ENCODE measurements at places on chromosomes 3 and 15.

DNA sequence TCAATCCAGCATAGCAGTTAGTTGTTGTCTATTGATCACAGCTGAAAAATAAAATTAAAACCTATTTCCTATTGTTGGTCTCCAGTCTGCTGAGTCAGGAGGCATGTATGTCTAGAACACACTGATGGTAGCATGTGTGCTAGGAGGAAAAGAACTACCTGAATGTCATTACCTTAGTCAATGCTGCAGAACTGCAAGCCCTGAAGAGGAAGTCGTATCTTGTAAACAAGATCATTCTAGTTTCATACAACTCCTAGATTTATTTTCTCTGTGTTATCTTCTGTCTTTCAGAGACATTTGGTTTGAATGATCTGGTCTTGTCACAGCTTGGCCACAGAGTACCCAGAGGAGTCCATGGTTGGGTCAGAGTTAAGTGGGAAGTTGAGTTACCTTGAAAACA, 110.0 kb upstream of the MRPL3 start:
- DNase-seq: no peak

GRCh38 chr3:132288357-132288756, 28.9 kb upstream of the ACP3 start:
- DNase-seq: no peak

DNA sequence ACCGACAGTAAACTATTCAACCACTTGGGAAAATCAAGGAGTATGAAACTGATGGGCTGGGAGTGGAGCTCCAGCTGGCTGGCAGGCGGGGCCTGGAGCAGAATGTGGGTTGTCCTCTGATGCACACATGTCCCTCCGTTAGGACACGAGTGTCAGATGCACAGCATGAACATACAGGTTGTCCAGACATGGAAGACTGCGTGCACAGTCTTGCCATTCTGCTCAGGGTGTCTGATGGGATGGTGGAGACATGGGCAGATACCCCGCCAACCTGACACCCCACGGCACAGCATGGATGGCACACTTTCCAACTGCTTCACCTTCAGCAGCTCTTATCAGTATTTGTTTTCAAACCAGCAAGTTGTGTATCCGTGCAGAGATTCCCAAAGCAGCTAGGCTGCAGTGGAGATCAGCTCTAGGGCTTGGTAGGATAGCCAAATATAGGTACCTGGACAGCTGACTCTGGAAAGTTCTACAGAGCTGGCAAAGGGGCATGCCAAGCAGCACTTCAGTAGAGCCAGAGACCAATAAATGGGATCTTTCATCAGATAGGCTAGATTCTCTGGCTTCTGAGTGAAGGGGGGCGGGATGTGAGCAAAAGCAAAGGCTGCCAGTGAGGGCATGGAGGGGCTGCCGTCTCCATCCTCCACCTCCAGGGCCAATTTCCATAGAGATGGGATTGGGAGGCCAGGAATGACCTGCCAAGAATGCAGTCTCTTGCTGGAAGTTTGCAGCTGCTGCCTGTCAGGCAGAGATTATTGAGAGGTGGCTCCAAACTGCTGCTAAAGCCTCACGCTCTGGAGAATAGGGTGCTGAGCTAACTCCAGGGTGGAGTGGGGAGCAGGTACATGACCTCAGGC, 47.2 kb upstream of the KY start:
- DNase-seq: no peak

DNA sequence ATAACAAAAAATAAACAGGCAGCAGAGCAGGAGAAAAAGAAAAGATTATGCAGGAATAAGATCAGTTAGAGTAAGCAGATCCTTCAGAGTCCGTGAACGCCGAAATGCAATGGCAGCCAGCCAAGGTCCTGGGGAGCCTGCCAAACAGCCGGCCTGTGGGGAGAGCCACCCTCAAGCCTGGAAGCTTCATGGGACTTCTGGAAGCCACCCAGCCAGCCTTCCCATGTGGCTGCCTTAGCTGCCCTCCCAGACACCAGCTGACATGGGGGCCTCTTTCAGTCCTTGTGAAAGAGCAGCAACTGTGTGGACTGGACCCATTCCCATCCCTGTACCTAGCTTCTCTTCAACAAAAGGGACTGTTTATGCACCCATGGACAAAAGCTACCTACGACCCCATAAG, 64.9 kb upstream of the RAD18 start:
- DNase-seq: no peak

GRCh38 chr15:69653846-69654245, 201.2 kb downstream of the RPLP1 start:
- no peak for DNase-seq

- no peak for DNase-seq
Observed at GRCh38 chr3:157475921-157476414, 27.2 kb downstream of the VEPH1 start.

- DNase-seq: no peak
Observed at GRCh38 chr3:146814601-146815315, 209.6 kb upstream of the PLSCR5 start.

DNA sequence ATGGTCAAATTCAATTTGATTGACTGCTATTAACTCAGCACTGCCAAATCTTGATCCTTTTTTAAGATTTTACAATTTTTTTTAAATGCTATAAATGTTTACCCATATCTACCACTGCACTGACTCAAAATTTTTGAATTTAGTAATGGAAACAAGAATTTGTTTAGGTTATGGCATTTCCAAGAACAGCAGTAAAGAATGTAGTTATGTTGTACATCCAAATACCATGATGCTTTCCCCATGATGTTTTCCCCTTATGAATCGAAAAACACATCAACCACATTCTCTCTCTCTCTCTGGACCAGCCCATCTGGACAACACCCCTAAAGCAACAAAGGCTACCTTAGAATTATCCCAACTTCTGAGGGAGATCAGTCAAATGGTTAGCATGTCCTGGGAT, 14.2 kb downstream of the CHRM5 start:
- no peak for DNase-seq

GRCh38 chr3:120604784-120605183, 8.6 kb downstream of the NDUFB4 start:
- no peak for DNase-seq

- no peak for DNase-seq
Observed at GRCh38 chr3:37736624-37737023, 125.1 kb upstream of the CTDSPL start.

DNA sequence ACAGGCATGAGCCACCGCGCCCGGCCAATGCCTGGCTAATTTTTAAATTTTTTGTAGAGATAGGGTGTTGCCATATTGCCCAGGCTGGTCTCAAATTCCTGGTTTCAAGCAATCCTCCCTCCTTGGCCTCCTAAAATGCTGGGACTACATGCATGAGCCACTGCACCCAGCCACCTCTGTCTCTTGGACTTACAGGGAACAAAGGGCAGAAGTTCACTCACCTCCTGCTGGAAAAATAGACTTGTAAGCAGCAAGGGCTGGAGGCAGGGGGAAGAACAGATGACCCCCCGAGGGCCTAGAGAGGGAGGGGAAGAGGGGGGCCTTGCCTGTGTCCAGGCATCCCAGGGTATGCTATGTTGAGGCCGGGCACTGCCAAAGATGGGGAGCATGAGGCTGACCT, 22.2 kb downstream of the DUSP7 start:
- DNase-seq: no peak

DNA sequence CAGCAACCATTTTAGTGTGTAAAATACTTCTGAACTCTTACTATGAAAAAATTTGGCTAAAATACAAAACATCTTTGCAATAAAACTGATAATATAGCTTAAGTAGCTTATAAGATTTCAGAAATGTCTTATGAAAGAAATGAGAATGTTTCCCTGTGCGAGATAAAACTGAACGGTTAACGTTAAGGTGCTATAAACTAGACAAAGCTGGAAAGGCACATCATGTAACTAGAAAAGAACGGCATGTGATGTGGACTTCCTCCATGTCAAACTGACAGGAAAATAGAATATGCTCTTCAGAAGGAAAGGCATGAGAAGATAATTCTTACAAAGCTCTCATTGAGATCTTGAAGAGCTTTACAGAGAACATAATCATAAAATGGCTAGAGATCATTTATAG, 36.5 kb downstream of the NCK1 start:
- no peak for DNase-seq

DNA sequence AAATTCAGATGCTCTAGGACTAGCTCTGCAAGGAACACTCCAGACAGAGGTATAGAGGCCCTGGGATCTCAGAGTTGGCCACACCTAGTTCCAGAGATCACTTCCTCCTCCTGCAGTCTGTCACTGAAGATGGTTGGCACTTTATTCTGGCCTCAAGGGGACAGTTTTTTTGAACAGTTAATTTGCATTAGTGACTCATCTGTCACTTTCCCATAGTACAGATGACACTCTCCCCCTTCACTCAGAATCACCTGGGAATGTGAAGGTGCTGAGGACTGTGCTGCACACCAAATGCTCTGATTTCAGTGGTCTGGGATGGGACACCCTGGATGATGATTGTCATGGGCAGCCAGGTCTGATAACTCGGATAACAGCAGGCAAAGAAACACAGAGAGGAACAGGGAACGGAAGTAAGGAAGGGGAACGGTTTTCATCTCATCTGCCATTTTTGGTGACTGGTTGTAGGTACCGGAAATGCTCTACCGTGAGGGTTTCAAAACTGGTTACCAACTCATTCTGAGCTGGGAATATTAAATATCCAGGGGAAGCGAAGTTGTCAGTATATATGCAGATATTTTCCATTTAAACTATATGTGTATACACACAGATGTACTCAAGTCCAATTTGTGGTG, 232.5 kb upstream of the ST8SIA2 start:
- no peak for DNase-seq

- no peak for DNase-seq
Observed at GRCh38 chr3:25182794-25183193, 245.3 kb upstream of the RARB start.

GRCh38 chr3:40618158-40618557, 93.4 kb downstream of the ZNF621 start:
- DNase-seq: no peak

DNA sequence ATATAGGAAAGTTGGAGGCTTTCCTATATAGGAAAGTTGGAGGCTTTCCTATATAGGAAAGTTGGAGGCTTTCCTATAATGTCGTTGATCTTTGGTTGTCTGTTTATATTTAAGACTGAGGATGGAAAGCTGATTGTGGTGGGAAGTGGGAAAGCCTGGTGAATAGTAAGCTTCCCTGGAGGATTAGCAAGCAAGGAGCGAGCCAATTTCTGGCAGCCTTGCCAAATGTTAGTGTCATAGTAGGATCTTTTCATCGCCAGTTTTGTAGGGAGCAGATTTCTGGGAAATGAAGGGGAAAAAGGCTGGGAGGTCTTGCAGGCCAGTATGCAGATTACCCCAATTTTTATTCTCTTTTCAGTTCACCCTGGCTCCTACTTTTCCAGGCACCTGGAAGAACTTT, 39.9 kb upstream of the CCNL1 start:
- DNase-seq: no peak

- no peak for DNase-seq
Observed at GRCh38 chr3:70182166-70182565, 130.3 kb downstream of the MDFIC2 start.

DNA sequence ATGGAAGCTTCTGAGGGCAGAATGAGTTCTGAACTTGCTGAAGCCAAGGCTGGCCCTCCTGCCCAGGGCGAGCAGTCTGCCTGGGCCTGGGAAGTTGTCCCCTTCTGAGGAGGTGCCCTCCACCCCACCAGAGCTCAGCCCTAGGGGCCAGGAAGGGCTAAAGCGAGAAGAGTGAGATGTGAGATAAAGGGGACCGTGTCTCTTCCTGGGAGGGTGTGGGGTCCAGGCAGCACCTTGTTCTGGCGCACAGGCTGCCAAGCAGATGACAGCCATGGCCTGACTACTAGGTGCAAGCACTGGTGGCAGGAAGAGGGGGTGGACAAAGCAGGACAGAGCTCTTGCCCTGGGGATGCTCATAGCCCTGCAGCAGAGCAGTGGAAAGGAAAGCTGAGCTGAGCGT, 3.7 kb downstream of the PAK6 start:
- DNase-seq: no peak

DNA sequence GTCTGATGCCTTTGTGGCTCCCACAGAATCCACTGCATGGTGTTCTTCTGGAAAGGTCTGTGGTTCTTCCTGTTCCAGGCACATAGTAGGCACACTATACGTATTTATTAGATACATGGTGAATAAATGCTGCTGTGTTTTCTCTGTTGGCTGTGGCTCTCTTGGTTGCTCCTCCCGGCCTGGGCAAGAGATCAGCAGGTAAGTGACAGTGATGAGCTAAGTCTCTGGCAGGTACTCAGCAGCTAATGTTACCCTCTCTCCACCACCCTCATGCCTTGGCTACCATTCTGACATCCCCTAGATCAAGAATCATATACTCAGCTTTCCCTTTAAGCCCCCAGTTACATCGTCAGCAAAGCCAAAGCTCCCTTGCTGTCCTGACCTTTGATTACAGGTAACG, 8.4 kb downstream of the SV2B start:
- DNase-seq: no peak

DNA sequence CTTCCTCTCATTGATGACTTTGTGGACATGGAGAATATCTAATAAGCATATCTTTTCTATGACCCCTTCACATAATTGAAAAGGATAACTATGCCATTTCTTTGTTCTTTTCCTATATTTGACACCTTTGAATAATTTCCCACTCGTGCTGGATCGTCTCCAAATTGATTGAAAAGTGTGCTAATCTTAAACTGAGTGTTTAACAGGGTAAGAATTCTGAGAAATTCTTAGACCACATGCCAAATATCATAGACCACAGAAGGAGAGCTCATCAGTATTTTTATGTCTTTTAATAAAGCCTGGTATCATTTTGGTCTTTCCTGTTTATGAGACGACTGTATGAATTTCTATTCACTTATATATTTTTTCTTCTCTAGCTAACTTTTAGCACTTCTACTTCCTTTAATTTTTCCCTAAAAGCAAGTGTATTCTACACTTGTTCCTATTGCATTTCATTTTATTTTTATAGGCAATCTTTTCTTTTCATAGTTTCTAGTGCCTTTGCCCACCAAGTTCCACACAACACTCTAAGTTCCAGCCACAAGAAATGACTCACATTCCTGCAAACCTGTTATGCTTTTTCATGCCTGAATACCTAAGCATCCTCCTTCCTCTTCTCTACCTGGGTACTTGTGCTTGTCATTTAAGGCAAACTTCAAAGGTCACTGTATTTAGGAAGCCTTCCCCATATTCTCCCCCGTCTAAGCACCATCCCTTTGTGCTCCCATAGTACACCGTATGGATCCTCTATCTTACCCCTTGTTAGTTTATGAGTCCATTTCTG, 30.1 kb downstream of the KBTBD8 start:
- no peak for DNase-seq

- DNase-seq: no peak
Observed at GRCh38 chr3:86208772-86209171, 782.2 kb downstream of the VGLL3 start.
